ENCODE measurements at places on chromosomes 2 and 18.

DNA sequence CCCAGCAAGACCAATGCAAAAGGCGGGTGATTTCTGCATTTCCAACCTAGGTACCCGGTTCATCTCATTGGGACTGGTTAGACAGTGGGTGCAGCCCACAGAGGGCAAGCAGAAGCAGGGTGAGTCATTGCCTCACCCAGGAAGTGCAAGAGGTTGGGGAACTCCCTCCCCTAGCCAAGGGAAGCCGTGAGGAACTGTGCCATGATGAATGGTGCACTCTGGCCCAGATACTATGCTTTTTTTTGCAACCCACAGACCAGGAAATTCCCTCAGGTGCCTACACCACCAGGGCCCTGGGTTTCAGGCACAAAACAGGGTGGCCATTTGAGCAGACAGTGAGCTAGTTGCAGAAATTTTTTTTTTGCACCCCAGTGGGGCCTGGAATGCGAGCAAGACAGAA lies 662.6 kb upstream of the ACVR2A start:
- peak; percentile 38 for DNase-seq

GRCh38 chr2:205857520-205858237 lies 175.4 kb downstream of the NRP2 start:
- DNase-seq = no peak

DNA sequence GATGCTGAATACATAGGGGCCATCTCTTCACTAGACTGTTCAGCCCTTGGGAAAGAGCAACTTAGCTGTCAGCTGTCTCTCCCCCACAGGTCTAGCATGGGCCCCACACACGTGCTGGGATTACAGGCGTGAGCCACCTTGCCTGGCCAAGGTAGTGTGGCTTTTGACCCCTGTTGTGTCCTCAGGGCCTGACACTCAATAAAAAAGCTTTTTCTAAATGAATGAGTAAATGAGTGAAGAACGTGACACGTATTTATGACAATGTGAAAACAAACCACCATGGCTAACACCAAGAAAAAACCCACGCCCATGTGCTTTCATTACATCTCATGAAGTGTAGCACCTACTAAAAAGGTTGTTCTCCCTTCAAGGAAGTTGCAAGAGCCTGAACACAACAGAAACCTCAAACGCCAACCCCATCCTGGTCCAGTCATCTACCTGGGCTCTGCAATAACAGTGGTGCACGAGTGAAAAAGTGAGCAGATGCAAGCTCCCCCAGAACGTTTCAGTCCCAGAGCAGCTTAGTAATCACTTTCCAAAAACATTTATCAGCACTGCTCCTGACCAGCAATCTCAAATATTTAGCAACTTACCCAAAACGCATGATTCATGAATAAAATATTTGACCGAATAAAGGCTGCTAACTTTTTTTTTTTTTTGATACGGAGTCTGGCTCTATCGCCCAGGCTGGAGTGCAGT lies 3.4 kb downstream of the WDFY1 start:
- DNase-seq = peak; percentile 77

GRCh38 chr2:76202866-76203265 lies 492.2 kb upstream of the GCFC2 start:
- DNase-seq = no peak

- no peak for DNase-seq
Measured at GRCh38 chr2:126719833-126720351, 63.9 kb downstream of the GYPC start.

GRCh38 chr2:207873794-207874193 lies 104.1 kb upstream of the FZD5 start:
- DNase-seq = no peak

GRCh38 chr2:54614819-54615218 lies 108.6 kb upstream of the EML6 start:
- DNase-seq = no peak

DNA sequence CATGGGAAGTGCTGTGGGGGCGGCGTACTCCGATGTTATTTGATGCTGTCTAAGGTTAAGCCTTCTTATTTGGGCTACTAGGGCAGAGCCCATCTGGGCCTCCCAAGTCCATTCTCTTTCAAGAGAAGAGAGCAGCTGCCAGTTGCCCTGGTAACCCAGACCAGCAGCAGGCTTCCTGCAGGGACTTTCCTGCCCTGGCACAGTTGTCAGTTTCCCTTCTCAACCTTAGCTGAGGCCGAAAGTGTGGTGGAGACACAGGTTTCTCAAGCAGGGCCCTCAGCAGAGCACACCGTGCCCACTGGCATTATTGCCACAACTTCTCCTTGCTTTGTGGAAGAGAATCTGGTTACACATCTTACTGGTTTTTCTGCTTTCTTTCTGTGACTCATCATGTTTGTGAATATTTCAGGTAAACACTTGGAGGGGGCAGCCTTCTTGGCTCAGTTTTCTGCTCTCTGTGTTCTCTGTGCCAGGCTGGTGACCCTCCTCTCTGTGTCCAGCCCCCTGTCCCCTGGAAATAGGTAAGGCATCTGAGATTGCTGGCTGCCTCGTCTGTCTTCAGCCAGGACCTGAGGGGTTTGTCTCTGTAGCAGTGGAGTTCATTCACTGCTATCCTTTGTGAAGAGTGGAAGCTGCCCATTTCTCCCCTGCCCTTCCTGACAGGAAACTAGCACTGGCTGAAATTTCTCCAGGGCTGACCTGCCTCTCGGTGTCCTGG lies 111.0 kb downstream of the B3GNT2 start:
- no peak for DNase-seq

- no peak for DNase-seq
Measured at GRCh38 chr2:85853499-85854165, 35.2 kb downstream of the ST3GAL5 start.

Data from stimulated activated CD4-positive, alpha-beta T cell treated with anti-CD3 and anti-CD28 coated beads, Interleukin-12 subunit alpha, Interleukin-12 subunit beta, amount 100 ng/mL, for 48 hours (primary cell).